ENCODE measurements at places on chromosomes 12 and 14.

DNA sequence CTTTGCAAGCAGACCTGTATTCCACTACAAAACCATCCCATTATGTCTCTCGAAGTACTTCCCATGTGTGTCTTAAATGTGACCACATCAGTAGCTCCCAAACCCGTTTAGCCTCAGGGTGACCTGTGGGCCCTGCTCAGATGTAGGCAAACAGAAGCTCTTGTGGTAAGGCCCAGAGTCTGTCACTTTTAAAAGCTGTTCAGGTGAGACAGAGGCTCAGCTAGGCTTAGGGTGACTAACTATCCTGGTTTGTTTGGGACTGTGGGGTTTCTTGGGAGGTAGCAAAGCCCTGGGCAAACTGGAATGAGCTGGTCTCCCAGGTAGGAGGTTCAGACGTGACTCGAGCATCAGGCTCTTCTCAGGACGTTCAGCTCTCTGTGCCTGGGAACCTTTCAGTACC is 64.5 kb upstream of the VASH1 start:
- DNase-seq = no peak

DNA sequence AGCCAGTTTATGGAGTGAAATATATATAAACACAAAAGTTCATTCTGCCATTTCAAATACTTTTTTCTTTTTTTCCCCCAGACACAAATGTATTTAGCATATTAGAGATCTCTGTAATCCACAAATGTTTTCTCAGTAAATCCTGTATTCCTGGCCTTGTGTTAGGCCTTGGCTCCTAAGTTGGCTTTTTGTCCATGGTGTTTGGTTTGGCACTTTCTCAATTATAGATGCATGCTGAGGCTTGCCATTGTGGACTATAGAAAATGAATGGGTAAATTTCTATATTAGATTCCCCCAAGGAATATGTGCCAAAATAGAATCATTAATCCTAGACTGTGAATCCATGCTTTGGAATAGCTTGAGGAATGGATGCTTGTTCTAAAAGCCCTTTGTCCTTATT is 17.0 kb downstream of the RIC8B start:
- DNase-seq = no peak

- DNase-seq = no peak
These were observed 6.4 kb downstream of the SLC15A4 start for GRCh38 chr12:128817111-128818015.

GRCh38 chr14:64265222-64265621 is 28.9 kb downstream of the ESR2 start:
- no peak for DNase-seq

DNA sequence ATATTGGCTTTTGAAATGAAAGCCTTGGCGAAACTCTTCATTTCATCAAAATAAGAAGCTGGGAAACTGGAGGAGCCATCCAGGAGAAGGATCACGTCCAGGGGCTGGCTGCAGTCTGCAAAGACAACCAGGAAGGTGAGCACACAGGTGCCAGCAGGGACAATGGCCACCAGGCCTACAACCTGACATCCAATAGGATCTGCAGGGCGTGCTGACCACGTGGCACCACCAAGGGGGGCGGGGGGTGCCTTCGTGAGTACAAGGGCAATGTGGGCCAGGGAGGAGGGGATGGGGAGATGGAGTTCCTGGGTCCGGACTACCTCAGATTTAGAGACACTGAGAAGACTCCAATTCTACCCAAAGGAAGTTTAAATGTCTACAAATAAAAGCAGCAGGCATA is 71.7 kb upstream of the ANO2 start:
- no peak for DNase-seq
